Activated T-cell treated with anti-CD3 and anti-CD28 coated beads, Interleukin-2, amount 50 U/mL, for 4 hours (primary cell): ENCODE measurements at places on chromosomes 7 and 10.

DNA sequence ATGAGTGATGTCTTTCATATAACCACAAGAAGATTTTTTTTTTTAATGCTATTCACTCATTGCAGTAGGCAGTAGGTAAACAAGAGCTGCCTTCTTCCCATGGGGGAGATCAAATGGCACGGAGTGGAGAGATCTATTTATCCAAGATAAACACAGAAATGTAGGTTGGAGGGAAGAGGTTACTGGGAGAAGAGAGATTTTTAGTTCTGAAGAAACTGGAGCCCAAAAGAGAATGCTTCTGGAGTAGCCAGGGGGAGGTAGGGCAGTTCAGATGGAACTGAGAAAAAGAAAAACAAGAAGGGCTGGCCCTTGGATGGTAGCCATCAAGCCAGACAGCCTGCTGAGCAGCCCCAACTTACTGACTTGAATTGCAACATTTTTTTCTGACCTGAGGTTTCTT lies 270.1 kb upstream of the TPK1 start:
- DNase-seq: no peak

GRCh38 chr7:149415391-149416071 lies 45.3 kb downstream of the ZNF777 start:
- DNase-seq: no peak

DNA sequence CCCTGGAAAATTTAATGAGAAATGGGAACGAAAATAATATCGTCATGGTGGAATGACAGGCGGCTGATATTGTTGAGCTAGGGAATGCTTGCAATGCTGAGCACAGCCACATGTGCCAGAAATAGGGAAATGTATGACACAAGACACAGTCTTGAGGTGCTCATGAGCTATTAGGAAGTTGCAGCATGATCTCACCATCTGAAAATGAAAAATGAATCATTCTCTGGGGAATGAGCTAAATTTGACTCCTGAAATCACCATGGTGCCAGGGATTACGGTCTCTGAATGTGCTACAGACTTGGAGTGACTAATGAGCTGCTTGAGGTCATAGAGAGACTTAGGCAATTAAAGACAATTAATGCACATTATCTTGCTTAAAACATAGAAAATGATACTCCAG lies 845.0 kb downstream of the CNTNAP2 start:
- no peak for DNase-seq

GRCh38 chr7:111290419-111290818 lies 199.5 kb downstream of the LRRN3 start:
- DNase-seq: no peak

- no peak for DNase-seq
Measured at GRCh38 chr10:78288663-78289062, 255.0 kb downstream of the RPS24 start.

GRCh38 chr10:103618575-103619423 lies 125.3 kb downstream of the NEURL1 start:
- DNase-seq: no peak

- DNase-seq: no peak
Measured at GRCh38 chr10:29627201-29628132, 7.3 kb downstream of the SVIL start.

- DNase-seq: no peak
Measured at GRCh38 chr7:146956321-146956720, 839.7 kb downstream of the CNTNAP2 start.

- DNase-seq: no peak
Measured at GRCh38 chr10:104441329-104442000, 87.8 kb downstream of the CFAP58 start.

- DNase-seq: no peak
Measured at GRCh38 chr7:138954545-138955475, 26.4 kb downstream of the KIAA1549 start.

- no peak for DNase-seq
Measured at GRCh38 chr10:81306971-81307782, 567.8 kb upstream of the NRG3 start.
